ENCODE measurements at places on chromosomes 7 and 10. TPM values are rescaled to one million over a fixed set of nuclear protein-coding genes. Genes with fewer than 3 reads are reported as not detected.

Gene GLCCI1
- total RNA-seq, result 15.5 TPM

Gene MRLN
- total RNA-seq, result not detected

Gene GPC2
- total RNA-seq, result 0.99 TPM

Gene PTPN20
- 0.92 TPM for total RNA-seq

Gene WDR86
- 0.26 TPM for total RNA-seq

Gene CALML3
- total RNA-seq, result not detected

Gene FOXI2
- not detected for total RNA-seq

Gene FEZF1
- not detected for total RNA-seq

Gene GCK
- 0.25 TPM for total RNA-seq

Gene ZNF3
- 22.3 TPM for total RNA-seq

Gene SH2D4B
- not detected for total RNA-seq

Gene LOXL4
- total RNA-seq, result 82.6 TPM

Gene CHAT
- total RNA-seq, result not detected

Gene ATG9B
- total RNA-seq, result not detected

Gene SEMA3E
- 0.06 TPM for total RNA-seq

Gene UBN2
- 6.4 TPM for total RNA-seq

Gene FBXL13
- 4.5 TPM for total RNA-seq

Gene TNS3
- total RNA-seq, result 43.8 TPM

Gene ADCY1
- total RNA-seq, result 0.12 TPM

Gene OR6B1
- not detected for total RNA-seq

Gene GIMAP4
- total RNA-seq, result 0.13 TPM

Gene PITX3
- 0.13 TPM for total RNA-seq

Gene CTAGE4
- 0.66 TPM for total RNA-seq

Gene RASSF4
- total RNA-seq, result 12.1 TPM

Gene ARHGAP22
- total RNA-seq, result 161 TPM

Gene MARVELD1
- total RNA-seq, result 29.8 TPM

Gene CCDC146
- total RNA-seq, result 1.6 TPM

Gene SPDYE16
- total RNA-seq, result 0.06 TPM

Gene FZD1
- 9.2 TPM for total RNA-seq

Gene LRMDA
- 4.6 TPM for total RNA-seq

Gene HTR5A
- total RNA-seq, result not detected

Gene SEPTIN7
- 215 TPM for total RNA-seq

Gene CDNF
- total RNA-seq, result 2.1 TPM

Gene TMEM229A
- total RNA-seq, result 0.13 TPM

Gene TRPV5
- not detected for total RNA-seq

Gene GALNT17
- not detected for total RNA-seq

Gene SYT15B
- not detected for total RNA-seq

Gene DDC
- total RNA-seq, result not detected

Gene IKZF5
- total RNA-seq, result 2.9 TPM

Gene TMEM176B
- total RNA-seq, result 0.13 TPM

Gene AKR1C8
- total RNA-seq, result not detected

Gene MYL10
- total RNA-seq, result not detected

Gene EN2
- total RNA-seq, result not detected

Gene CPA4
- 0.92 TPM for total RNA-seq

Gene CALHM3
- total RNA-seq, result not detected

Measured in aortic smooth muscle cell (primary cell).